ENCODE measurements at places on chromosomes 3 and 15.
A peak's percentile ranks its signal among the peaks of the same experiment; 100 is the strongest.

GRCh38 chr15:78638658-78639314, 2.2 kb downstream of the CHRNB4 start:
- no peak for DNase-seq

GRCh38 chr15:89455535-89455934, 40.8 kb downstream of the RHCG start:
- DNase-seq = no peak

- peak; percentile 57 for DNase-seq
Observed at GRCh38 chr3:196207833-196208607, 3.2 kb downstream of the ZDHHC19 start.

GRCh38 chr3:106342386-106342785, 473.6 kb upstream of the CBLB start:
- no peak for DNase-seq

DNA sequence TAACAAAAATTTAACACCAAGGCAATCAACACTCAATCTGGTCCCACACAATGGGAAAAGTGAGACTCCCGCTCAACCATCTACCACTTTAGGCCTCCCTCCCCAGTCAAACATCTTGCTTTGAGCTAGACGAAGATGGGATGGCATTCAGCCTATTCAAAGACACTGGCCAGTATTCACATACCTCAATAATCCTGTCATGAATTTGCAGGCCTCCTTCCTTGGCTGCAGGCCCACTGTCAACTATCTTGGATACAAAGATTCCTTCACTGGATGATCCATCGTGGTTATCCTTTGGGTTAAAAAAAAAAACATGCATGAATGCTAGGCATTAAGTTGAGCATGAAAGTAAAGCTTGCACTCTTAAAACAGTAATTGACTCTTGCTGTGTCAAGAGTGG, 22.6 kb downstream of the PDZRN3 start:
- no peak for DNase-seq

- DNase-seq = no peak
Observed at GRCh38 chr3:16455001-16455400, 58.5 kb downstream of the RFTN1 start.

DNA sequence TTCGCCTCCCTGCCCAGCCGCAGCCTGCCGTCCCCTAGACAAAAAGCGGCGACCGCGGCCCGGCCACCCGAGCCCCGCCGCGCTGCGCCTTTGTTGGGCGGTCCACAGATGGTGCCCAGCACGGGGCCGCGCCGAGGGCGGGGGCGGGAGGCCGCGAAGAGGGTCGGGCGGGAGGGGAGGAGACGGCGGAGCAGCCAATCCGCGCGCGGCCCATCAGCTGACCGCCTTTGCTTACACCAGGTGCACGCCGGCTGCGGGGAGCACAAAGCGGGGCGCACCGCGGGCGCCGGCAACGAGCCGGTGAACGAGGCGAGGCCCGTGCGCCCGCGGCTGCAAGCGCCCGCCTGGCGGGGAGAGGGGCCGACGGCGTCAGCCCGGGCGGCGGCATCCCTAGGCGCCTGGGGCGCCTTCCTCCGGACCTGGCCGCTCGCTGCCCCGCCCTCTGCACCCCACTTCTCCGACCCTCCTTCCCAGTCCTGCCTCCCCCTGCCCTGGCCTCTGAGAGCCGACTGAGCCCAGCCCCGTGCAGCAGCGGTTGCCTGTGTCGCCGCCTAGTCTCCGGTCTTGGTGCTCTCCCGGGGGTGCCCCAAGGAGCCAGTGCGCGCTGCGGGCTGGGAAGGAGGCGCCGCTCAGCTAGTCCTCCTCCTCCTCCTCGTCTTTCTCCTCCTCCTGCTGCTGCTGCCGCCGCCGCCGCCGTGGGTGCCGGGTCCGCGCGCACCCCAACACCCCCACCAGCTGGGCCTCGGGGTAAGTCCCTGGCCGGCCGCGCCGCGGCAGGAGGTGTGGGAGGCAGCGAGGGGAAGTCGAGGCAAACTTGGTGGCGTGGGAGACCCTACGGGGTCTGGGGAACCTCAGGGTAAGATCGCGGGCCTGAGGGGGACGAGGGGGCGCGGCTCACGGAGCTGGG, at the start of gene LRRN1:
TSS of gene LRRN1 (plus strand) at position 259 of the 907 bp plus-strand sequence. CDS start 45,211 bp downstream, outside the sequence.
- no peak for DNase-seq

GRCh38 chr3:148823026-148823425, 4.6 kb upstream of the CPB1 start:
- no peak for DNase-seq

GRCh38 chr3:54857343-54857742, 70.5 kb downstream of the LRTM1 start:
- DNase-seq = no peak

DNA sequence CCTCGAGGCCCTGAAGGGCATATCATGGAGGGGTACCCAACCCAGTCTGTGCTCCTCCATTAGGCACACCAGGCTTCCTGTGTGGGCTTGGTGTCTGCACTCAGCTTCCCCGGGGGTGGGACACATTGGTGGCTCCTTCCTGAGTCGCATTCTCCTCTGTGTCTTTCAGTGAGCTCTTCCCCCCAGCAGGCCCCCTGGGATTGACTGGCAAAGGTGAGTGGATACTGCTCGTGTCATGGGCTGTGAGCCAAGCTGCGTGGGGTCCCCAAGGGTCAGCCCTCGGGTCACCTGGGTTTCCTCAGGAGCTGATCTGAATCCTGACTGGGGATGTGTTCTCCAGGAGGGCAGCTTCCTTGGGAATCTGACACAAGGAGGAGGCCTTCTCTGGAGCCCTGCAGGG, 231.0 kb downstream of the SNRPN start:
- no peak for DNase-seq

GRCh38 chr15:60683156-60683555, 204.2 kb upstream of the ICE2 start:
- DNase-seq = no peak

- no peak for DNase-seq
Observed at GRCh38 chr15:67407786-67408185, 113.1 kb upstream of the C15orf61 start.

Data from T-helper 22 cell (primary cell).